ENCODE measurements at places on chromosomes 7 and 10.

- DNase-seq, result no peak
Observed at GRCh38 chr7:84682543-84682942, 488.0 kb upstream of the SEMA3A start.

DNA sequence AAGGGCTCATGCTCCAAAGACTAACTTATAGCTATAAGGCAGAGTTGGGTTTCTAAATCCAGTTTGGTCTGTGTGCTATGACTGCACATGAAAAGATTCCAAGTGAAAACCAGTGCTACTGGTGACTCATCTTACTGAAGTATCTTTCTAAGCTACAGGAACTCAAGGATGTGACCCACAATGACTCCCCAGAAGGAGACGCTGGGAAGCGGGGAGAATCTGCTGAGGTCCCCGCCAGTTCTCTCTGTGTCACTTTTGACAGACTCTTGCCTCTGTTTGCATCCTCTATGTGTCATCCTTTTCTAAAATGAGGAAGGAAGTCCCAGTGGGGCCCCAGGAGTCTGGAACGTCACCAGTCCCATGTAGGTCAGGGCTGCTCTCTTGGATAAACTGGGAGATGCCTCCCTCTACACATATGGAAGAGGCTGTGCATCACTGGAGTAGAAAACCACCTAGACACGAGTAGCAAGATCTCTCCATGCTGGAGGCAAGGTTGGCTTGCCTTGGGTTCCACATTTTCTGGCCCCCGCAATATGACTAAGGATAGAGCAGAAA lies 28.8 kb upstream of the GPR26 start:
- DNase-seq, result no peak

DNA sequence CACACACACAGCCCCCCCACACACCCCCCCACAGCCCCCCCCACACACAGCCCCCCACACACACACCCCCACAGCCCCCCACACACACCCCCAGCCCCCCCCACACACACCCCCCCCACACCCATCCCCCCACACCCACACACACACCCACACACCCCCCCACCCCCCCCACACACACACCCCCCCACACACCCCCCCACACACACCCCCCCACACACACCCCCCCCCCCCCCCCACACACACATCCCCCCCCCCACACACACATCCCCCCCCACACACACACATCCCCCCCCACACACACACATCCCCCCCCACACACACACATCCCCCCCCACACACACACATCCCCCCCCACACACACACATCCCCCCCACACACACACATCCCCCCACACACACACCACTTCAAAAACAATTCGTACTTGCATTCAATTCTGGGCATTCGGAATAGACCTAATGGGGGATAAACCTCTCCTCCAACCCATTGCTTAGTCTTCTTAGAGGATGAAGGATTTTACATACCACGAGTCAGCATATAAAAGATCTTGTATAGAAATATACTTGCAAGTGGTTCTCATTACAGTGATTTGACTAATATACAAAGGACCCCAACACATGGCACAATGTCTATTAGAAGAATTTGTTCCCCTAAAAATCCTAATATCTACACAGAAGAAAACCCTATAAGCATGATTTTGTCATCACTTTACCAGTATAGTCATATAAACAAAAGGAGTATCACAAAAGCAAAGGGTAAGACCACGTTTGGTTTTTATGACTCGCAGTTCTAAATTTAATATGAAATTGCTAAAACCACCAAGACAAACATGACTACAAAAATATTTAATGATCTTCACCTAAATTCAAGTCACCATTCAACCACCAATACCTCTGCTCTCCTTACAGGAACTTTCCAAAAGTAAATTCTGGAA lies 80.9 kb downstream of the DIP2C start:
- DNase-seq, result no peak

DNA sequence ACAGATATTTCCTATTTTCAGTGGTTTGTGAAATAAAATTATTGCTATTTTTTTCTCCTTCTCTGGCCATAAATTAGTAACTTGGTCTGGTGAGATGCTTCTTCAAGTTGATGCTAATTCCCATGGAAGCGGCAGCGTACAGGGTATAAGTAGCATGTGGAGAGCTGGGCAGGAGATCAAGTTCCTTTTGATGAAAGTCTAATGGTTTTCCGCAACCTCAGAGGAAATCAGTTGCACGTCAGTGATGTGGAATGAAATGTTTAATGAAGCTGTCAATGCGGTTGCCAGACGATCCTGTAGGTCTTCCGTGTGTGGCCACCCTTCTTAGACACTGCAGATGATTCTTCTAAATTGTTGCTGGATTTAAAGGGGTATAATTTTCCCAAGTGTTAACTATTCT lies 236.4 kb upstream of the GRM3 start:
- DNase-seq, result no peak

- no peak for DNase-seq
Observed at GRCh38 chr7:43758029-43758821, at the start of gene BLVRA. Gene BLVRA (plus strand): TSS chr7:43758680. CDS start chr7:43771159, 12,479 bp downstream.

- no peak for DNase-seq
Observed at GRCh38 chr10:85446827-85447226, 919.8 kb downstream of the GRID1 start.

GRCh38 chr7:135748770-135749169 lies at the start of gene FAM180A:
Gene FAM180A (minus strand): TSS chr7:135748813. CDS start chr7:135748580, 233 bp downstream.
- DNase-seq, result no peak

DNA sequence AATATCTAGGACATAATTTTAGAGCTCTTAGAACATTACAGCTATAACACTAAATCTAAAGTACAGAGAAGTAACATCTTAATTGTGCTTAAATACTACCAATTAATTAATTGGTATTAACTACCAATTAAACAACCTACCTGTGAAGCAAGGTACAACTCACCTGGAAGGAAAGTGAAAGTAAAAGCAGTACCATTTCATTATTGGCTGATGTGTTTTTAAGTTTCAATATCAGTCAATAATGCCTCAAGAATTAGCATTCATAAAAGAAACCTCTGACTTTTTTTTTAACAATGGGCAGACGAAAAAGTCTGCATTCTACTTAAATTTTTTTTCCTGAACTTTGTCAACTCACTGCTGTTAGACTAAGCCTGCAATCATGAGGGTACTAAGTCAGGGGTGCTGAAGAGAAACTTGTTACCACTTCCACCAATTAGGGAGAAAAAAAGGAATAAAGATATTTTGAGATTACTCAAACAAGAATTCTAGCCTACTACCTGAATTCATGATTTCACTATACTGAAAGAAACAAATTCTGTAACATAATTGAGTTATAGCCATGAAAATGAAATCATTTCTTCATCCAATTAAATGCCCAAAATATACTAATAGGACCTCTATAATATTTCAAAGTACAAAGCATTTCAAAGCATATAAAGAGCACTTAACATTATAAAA lies 19.9 kb downstream of the UPF2 start:
- DNase-seq, result no peak

DNA sequence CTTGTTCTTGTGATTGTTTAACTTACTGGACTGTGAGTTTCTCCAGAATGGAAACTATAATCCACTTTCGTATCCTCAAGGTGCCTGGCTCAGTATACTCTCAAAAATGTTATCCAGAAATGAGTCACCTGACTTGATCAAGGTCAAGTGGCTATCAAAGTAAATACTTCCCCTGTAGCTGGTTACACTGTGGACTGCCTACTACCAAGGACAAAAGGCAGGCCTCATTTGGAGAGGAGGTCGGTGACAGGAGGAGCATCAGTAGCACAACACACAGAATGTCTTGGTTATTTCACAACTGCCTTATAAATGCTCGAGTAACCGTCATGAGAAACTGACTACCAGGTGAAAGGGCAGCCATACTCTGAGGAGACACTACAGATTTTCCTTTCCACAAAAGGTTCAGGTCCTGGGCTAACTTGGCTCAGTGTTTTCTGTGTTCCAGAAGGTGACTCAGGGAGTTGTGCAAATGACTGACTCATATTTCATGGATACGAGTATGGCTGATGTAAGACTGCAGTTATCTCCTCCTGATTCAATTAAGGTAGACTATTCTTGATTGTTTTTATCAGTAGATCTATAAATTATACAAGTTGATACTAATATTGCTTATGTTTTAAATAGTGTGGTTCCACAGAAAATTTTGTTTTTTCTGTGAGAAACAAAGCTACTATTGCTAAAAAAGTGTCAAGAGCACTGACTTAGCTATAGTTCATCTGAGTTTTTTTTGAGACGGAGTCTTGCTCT lies 4.2 kb upstream of the CCNY start:
- DNase-seq, result peak; percentile 42

DNA sequence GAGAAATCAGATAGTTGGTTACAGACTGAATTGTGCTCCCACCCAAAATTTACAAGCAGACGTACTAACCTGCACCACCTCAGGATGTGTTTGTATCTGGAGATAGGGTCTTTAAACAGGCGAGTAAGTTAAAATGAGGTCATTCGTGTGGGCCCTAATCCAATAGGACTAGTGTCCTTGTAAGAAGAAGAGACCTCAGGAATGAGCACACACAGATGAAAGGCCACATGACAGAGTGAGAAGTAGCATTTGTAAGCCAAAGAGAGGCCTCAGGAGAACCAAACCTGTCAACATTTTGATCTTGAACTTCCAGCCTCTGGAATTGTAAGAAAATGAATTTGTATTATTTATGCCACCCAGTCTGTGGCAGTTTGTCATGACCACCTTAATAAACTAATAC lies 149.5 kb upstream of the VWC2 start:
- DNase-seq, result no peak

DNA sequence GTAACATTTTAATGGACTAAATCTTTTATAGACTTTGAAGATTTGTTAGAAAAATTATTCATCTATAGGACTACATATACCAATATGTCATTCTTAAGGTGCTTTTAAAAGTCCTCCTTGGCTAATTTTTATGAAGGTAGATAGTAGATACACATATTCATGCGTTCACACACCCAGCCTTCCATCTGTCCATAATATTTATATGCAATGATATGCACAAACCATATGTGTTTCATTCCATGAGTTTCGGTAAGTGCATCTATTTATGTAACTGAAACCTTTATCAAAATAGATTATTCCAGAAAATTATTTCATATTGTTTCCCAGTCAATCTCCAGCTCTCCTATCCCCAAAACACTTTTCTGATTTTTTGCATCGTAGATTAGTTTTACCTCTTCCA lies 101.7 kb downstream of the ANLN start:
- DNase-seq, result no peak

- DNase-seq, result no peak
Observed at GRCh38 chr10:131082991-131083481, 228.5 kb downstream of the TCERG1L start.

DNA sequence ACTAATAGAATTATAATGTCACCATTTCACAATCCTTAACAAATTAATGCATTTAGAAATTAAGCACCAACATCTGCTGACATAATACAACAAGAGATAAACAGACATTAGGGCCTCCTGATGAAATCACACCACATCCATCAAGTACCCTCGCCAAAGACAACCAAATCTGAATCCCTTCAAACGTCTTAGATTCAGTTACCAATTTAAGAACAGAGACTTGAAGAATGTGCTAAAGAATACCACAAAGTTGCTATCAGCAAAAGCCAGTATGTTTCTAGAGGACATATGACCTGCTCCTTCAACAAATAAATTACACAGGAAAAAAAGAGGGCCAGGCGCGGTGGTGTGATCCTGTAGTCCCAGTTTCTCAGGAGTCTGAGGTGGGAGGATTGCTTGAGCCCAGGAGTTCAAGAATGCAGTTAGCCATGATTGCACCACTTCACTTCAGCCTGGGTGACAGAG lies 144.5 kb downstream of the REEP3 start:
- DNase-seq, result no peak

DNA sequence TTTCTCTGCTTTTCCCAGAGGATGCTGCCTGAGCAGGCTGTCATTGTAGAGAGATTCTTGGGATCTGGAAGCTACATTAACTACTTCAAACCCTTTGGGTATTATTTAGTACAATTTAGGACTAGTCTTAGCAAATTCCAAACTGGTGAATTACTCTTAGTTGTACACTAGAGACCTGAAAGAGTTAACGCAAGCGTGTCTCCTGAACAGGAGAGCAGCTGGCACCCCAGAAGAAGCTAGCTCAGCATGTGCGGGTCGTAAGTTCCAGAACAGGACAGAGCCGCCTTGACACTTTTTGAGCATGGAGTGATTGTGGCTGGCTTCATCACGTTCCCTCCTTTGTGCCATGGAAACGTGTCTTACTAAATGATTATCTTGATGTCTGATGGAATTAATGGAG lies 495.7 kb upstream of the TPK1 start:
- no peak for DNase-seq

DNA sequence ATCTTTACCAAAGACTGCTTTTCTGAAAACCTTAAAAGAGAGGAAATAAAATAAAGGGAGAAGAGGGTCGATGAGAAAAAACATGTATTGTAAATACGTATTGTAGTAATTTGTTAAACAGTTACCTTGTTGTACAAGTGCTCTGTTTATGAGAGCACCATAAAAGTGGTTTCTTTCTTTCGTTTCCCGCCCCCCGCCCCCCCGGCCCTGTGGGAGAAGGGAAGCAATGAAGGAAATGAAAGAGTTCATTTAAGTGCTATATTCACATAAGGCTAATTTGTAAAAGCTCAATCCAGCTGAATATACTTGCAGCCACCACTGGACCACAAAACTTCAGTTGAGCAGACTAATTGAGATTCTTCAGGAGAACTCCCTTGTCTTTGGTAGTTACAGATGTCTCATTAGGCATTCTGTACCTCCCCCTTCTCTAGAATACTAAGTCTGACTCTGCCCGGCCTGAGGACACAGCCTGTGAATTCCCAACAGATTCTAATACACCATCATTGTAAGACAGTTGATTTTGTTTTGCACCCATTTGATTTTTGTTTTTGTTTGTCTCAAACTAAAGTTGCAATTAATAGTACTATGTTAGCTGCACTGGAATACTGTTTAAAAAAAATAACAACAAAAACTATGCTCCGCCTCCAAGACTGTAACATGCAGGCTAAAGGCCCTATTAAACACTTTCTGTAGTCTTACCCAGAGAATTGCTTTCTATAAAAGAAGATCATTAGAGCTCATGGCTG lies 124.9 kb downstream of the ARHGAP12 start:
- DNase-seq, result no peak

DNA sequence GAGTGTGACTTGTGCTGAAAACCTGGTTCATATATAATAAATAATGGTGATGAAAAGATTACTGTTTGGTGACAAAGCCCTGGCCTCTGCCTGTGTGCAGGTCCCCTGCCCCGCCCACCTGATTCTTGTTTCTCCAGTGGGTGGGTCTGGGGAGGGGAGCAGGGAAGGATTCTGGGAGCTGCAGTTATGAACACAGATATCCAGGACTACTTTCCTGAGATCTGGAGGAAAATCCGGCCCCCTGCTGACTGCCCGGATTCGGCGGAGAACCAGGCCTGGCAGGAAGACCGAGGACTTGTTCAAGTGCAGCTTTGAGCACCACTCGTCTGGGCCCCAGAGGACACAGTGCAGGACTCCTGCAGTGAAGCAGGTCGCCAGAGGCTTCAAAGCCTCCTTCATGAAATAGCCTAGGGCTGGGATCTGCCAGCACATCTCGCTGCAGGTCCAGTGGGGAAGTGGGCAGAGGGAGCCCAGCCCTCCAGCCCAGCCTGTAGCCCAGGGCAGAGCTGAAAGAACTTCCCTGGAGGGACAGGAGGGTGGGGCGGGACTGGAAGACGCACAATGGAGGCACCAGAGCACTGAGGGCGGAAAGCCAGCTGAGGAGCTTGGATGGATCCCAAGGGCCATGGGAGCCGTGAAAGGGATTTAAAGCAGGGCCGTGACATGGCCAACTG lies 7.0 kb downstream of the ATP6V0E2 start:
- DNase-seq, result no peak

Data from SW 1271 (cell line).